ENCODE measurements at places on chromosomes 3 and 15. TPM values are rescaled to one million over a fixed set of nuclear protein-coding genes. Genes with fewer than 3 reads are reported as not detected.

Gene PPP2R3A
- 14.6 TPM for total RNA-seq

Gene LRRC31
- total RNA-seq = not detected

Gene ACKR2
- not detected for total RNA-seq

Gene NRROS
- total RNA-seq = 14.4 TPM

Gene NOP10
- 225 TPM for total RNA-seq

Gene GLDN
- total RNA-seq = not detected

Gene UBXN7
- 57.0 TPM for total RNA-seq

Gene BBX
- 43.4 TPM for total RNA-seq

Gene DLL4
- 75.8 TPM for total RNA-seq
